ENCODE measurements at places on chromosomes 5 and 9.

DNA sequence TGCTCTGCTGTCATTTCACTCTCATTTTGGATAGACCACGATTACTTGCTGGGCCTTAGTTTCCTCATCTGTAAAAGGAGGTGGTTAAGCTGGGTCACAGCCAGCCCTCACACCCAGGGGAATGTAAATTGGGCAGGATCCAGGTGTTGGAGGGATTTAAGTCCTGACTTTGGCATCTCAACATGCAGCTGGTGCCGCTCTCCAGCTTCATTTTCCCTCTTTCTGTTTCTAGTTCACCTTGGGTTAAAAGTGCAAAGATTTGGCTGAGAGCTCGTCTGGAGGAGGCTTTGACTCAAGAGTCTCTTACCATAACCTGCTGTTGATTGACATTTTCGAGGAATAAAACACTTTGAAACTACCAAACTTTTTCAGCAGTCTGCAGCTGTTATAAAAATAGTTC is 144.3 kb upstream of the DHFR start:
- no peak for DNase-seq

GRCh38 chr9:34744295-34745221 is 34.6 kb upstream of the CCL21 start:
- DNase-seq = no peak

DNA sequence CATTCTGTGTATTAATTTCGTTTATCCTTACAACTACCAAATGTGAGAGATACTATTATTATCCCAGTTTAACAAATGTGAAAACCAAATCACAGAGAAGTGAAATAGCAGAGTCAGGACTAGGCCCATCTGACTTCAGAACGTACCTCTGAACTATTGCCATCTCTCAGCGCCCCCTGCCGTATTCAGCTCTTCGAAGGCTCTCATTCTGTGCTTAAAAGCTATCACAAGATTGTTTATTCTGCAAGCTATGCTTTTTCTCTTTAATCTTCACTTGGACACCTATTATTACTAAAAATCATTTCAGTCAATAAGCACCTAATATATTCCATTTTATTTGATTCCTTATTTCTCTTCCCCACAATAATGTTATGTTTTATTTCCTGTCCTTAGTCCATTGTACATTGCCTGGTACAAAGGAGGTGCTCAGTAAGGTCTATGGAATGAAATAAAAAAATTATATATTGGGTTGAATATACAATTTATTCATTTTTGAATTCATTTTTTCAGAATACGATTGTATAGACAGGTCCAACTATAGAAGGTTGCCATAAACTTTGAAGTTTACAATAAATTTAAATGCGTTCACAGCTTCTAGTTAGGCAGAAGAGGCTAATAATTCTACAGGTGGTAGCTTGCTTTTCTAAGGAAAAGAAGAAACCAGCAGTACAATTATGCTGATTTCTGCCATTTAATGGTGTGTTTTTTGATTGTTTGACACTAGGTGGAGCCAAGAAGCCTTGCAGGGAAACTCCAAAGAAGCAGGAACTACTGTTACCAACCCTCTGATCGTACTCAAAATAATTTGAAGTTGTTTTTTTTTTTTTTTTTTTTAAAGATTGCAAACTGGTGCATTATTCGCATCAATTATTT is 202.2 kb upstream of the DMRTA1 start:
- DNase-seq = no peak

GRCh38 chr9:116899337-116900006 is 212.4 kb downstream of the TRIM32 start:
- DNase-seq = no peak

DNA sequence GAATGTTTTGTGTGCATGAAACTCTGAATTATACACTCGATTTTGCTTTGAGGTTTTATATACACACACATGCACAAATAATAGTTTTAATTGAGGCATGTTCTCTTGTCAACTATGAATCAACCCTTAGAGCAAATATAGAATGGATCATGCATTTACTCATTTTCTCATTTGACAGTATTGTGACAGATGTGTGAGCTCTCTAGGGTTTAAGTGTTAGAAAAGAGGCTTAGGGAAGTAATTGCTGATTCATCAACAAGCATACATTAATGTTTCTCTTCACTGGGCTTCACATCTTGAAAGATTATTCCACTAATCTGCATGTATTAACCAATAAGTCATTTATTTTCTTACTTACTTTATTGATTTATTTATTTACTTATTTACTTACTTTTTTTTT is 1356.8 kb upstream of the ACO1 start:
- DNase-seq = no peak

DNA sequence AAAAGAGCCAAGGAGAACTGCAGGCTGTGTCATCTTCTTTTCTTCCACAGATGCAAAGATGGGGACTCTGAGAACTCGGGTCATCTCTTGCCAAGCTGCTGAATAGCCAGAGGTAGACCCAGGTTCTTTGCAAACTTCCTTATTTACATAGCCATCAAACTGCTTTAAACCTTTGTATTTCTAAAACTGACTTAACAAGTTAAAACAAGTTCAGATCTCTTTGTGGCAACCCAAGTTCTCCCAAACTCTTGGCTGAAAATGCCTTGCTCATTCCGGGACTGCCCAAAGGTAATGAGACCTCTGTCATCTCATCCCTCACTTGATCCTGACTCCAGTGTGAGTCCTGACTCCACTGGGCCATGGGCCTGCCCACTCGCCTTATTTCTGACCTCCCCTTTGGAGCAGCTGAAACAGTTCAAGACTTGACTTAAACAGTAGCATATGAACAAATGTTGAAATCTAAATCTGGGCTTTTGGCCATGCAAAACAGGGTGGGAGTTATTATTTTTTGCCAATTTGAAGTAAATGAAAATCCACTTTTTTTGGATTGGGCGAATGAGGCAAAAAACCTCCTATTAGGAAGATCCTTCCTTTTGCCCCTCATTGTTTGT is 50.6 kb downstream of the FBXL7 start:
- DNase-seq = no peak

DNA sequence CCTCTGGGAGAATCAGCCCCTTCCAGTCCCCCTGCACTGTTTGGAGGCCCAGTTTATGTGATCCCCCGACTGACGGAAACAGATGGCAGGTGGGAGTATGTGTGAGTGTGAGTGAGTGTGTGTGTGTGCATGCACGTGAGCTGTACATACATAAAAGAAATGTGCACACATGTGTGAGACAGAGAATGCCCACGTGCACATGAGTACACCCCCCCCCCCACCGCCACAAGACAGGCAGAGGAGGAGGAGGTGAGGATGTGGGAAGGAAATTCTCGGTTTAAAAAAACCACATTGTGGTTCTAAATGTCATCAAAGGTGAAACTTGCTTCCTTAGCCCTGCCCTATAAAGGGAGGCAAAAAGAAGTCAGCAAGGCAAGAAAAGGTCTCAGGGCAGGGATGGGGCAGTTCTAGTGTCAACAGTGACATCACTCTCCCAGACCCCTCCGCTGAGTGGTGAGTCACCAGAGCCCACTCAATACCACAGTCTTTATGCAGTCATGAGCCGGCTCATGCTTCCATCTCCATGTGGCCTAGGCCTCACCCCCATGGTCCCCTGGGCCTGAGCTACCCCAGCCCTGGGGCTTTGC is 79.2 kb upstream of the HSPA9 start:
- peak; percentile 86 for DNase-seq

GRCh38 chr9:24939109-24939850 is 393.6 kb upstream of the IZUMO3 start:
- DNase-seq = no peak

DNA sequence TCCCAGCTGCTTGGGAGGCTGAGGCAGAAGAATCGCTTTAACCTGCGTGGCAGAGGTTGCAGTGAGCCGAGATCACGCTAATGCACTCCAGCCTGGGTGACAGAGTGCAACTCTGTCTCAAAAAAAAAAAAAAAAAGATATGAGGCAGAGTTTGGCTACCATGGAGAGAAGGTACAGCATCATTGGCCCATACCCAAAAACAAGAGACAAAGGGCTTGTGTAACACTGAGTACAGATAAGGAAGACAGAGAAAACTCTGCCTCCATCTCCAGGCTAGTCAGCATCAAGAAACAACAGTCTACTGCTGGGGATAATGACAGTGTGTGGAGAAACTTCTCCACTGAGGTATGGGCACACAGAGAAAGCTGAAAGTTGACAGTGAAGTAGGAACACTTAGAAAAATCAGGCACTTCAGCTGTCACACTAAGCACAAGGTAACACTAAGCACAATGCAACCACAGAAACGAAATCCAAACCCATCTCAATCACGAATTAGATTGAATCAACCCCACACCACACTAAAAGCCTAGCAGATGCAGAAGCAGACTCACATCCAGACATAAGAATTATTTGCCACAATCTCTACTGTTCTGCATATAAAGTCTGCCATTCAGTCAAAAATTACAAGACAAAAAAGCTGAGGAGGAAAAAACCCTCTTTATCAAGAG is 10.5 kb downstream of the PJA2 start:
- DNase-seq = no peak

GRCh38 chr9:21970800-21971640 is 23.2 kb downstream of the CDKN2A start:
- no peak for DNase-seq

- no peak for DNase-seq
Observed at GRCh38 chr5:39024005-39024404, 50.2 kb downstream of the RICTOR start.

GRCh38 chr9:89923961-89924504 is 319.2 kb downstream of the GADD45G start:
- peak; percentile 67 for DNase-seq

DNA sequence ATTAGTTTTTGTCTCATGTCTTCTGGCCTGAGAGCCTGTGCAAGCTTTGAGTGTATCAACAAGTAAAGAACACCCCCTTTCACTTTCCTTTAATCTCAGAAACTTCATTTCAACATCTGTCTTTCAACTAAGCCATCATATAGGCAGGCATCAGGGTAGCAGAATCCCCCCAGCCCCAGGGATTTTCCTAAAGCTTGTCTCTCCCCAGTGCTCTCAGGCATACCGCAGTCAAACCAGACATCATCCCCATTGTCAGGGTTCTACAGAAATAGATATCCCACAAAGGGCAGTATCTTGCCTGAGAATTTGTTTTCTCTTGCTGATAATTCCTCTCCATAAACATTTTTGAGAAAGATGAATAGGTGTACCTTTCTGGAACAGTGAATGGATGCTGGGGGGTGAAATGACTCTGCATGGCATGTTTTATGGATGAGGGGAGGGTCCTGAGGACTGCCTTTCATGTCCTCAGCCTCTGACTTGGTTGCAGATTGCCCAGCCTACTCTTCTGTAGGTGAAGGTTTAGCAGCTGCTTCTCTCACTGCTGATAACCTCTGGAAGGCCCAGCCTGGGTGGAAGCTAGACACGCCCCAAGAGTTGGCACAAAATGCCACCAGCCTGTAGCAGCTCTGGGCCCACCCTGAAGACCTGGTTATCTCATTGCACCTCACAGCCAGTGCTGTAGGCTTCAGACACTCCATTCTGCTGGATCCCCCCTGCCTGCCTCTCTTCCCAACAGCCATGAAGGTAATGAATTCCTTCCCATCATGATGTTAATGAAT is 20.5 kb upstream of the SHB start:
- no peak for DNase-seq

DNA sequence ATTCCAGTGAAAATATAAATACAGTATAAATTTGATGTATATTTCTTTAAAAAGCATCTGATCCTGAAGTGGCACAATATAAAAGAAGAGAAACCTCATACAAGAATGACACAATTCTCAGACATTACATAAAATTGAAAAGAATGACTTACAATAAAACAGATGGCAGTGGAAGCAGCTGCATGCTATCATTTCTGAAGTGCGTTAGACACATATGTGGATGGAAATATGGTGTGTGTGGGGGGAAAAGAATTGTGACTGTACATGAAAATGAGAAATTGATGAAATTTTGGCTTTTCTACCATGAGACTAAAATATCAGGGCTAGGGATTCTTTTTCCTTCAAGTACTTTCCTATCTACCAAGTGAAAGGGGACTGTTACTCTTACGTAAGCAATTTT is 45.9 kb upstream of the CDH18 start:
- no peak for DNase-seq

DNA sequence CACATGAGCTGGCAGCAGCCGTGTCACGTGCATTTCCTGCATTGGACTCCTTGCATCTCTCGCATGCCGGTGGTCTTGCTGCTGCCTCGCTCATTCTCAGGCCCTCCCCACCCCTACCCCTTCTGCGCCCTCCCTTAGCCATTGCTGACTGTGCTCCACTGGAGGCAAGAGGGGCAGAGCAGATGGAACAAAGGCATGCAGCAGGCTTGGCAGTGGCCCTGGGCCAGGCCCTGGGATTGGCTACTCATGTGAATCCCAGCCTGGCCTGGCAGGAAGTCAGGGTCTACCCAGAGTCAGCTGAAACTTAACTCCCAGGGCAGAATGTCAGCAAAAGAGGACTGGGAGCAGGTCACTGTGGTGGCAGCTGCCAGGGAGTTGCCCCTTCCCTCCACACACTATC is 62.3 kb downstream of the TSTD2 start:
- DNase-seq = no peak

- no peak for DNase-seq
Observed at GRCh38 chr5:124997186-124997893, 250.9 kb upstream of the ZNF608 start.

DNA sequence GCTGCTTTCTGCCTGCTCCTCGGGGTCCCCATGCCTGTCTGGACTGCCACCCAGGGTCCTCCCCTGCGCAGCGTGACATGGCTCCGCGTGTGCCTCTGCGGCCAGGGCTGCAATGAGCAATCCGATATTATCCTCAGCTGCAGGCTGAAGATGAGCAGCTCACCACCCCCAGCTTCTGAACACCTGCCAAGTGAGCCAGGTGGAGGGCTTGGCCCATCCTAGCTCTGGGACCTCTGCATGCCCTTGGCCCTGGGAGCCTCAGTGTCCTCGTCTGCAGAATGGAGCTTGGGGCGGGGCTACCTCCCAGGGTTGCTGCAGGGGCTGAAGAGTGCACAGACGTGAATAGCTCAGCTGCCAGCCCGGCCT is 4.1 kb upstream of the MYMK start:
- DNase-seq = no peak

DNA sequence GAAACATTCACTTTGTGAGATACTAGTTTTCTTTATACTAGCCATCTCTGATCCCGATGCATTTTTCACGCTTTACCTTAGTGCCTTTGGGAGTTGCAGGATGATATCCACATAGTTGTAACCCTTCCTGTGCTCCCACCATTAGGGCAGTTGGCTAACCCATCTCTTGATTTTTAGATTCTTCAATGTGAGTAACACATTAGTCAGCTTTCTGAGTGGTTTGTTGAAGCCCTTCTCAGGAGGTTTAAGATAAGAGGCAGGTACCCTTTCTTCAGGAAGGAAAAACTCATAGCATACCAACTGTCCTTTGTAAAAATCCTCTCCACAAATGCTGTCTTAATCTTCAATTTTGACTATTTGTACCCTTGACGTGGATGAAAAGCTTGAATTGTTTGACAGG is 392.3 kb downstream of the DMAC1 start:
- DNase-seq = no peak

GRCh38 chr5:172188893-172189692 is 1.1 kb upstream of the STK10 start:
- DNase-seq = peak; percentile 56

GRCh38 chr9:72474676-72475075 is 46.7 kb upstream of the TMC1 start:
- no peak for DNase-seq

- peak; percentile 96 for DNase-seq
Observed at GRCh38 chr5:132063090-132063911, 2.8 kb downstream of the IL3 start.

- DNase-seq = no peak
Observed at GRCh38 chr9:279674-280073, 65.0 kb downstream of the DOCK8 start.

- no peak for DNase-seq
Observed at GRCh38 chr9:5665059-5665458, 36.2 kb downstream of the RIC1 start.

Data from activated CD8-positive, alpha-beta memory T cell treated with anti-CD3 and anti-CD28 coated beads for 24 hours (primary cell).